Tibial nerve (tissue), 4 donors: ENCODE measurements at places on chromosomes 6 and 20. TPM values are rescaled to one million over a fixed set of nuclear protein-coding genes. Genes with fewer than 3 reads are reported as not detected.

DNA sequence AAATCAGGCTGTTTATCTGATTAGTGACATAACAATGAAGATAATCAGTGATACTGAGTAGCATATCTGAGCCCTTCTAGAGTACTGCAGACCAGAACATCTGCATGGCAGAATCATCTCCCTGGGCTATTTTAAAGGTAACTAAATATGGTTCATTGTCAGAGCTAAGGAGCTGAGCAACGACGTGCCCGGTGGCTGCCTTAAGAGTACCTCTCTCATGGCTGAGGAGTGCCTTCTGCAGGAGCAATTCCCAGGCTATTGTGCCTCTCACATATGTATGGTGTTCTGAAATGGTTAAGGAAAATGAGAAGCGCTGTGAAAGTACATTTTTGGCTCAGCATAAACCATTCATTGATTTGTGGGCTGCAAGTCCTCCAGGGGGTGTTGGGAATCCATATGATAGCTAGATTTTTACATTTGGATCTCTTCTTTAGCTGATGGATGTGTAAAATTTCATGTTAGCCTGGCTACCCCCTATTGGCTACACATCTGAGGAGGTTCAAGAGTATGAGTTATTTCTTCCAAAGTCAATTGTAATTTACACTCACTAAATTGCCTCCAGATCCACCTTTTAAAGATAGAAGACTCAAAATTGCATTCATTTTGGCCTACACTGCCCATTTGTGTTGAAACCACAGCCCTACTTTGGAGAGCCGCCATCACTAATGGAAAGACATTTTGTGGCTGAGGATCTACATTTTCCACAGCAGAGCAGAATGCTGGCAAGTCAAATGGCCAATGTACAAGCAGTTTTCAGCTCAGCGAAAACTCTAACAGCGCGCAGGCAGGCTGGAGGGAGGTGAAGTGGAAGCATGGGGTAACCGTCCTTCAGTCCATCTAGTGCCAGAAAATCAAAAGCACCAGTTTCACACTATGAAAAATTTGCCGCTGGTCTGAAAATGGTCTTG, 198.0 kb downstream of the SIM1 start:
- no peak overlapping the region for H3K27ac ChIP-seq
- no peak for DNase-seq
- H3K36me3 ChIP-seq: no peaks in the 10 kb centered on the region
- H3K27me3 ChIP-seq: no peaks in the 10 kb centered on the region
- no peaks in the 10 kb centered on the region for H3K4me1 ChIP-seq

- H3K36me3 ChIP-seq: no peaks in the 10 kb centered on the region
- DNase-seq: no peak
- no peaks in the 10 kb centered on the region for H3K4me1 ChIP-seq
- H3K27ac ChIP-seq: peak overlapping the region; percentile 25
These were observed 203.3 kb downstream of the BCAS1 start for GRCh38 chr20:53866794-53867740.

DNA sequence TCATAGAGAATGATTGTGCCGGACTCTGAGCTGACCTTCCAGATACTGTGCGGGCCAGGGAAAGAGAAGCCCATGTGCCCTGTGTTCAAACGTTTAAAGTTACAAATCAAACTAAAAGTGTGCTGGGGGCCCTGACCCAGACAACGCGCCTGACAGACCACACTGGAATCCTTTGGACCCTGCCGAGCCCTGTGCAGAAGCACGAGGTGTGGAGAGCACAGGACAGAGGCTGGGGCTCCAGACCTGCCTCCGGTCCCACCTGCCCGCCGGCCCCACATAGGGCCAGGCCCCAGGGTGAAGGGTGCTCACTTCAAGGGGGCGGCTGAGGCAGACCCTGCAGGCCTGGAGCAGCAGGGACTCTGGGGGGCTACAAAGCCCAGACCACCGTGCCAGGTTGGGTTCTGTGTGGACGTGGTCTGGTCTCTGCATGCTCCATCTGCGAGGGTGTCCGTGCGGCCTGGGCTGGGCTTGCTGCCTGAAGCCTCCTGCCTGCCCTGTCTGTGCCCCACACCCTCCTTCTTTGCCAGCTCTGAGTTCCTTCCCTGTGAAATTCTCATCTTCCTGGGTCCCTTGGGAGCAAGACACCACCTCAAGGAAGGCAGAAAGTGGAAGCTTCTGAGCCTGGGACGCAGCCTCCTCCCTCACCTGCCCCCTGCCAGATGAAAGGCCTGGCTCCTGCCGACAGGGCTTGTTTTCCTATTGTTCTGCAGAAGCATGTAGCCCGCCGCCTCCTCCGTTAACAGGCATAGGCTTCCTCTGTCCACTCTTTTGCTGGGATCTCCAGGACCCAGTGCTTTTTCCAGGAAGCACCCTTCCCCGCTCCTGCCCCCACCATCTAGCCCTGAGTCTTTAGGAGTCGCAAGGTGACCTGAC, 186.2 kb downstream of the ERMARD start:
- DNase-seq: no peak
- H3K4me1 ChIP-seq: no peaks in the 10 kb centered on the region
- H3K27me3 ChIP-seq: peaks cover 16% of the 10 kb centered on the region
- H3K4me3 ChIP-seq: no peak overlapping the region

DNA sequence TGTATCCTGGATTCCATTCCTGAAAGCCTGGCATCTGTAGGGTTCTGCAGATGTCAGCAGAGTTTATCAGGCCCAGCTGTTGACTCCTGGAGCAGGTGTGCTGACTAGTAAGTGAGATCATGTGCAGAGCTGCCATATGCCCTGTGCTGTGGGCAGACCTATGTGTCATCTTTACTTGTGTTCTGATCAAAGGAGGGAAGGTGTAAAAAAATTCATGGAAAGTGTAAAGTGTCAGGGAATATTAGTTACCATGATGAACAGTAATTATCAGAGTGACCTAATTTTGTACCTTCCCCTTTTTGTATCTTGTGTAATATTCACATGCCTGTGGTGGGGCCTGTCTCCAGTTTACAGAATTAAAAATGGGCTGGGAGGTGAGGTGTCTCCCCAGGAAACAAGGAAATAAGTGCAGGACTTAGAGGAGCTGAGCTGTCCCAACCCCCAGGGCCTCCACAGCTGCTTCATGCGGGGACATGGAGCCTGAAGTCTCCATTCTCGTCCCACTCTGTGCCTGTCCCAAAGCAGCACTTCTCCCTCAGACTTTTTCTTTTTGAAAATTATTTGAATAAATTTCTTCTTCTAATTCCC, 148.2 kb upstream of the GGTLC1 start:
- no peaks in the 10 kb centered on the region for H3K36me3 ChIP-seq
- H3K27ac ChIP-seq: no peak overlapping the region
- no peaks in the 10 kb centered on the region for H3K27me3 ChIP-seq
- no peak for DNase-seq
- no peaks in the 10 kb centered on the region for H3K4me1 ChIP-seq

DNA sequence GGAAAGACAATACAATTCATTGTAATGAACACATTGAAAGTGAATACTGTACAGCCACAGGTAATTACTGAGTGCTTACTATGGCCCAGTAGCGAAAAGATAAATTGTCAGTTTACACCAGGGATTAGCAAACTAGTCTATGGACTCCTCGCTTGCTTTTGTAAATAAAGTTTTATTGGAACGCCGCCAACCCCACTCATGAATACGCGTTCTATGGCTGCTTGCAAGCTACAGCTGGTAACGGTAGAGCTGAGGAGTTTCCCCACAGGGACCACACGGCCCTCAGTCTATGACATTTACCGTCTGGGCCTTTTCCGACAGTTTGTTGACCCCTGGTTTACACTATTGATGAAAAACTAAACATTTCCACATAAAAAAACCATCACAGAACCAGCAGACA, 24.2 kb downstream of the LAMA5 start:
- no peaks in the 10 kb centered on the region for H3K27me3 ChIP-seq
- H3K4me1 ChIP-seq: no peaks in the 10 kb centered on the region
- no peak overlapping the region for H3K4me3 ChIP-seq

- H3K36me3 ChIP-seq: no peaks in the 10 kb centered on the region
- H3K4me3 ChIP-seq: no peak overlapping the region
- H3K27me3 ChIP-seq: no peaks in the 10 kb centered on the region
- DNase-seq: no peak
- H3K27ac ChIP-seq: peak overlapping the region; percentile 33
These were observed 53.8 kb downstream of the SASH1 start for GRCh38 chr6:148396411-148396810.

DNA sequence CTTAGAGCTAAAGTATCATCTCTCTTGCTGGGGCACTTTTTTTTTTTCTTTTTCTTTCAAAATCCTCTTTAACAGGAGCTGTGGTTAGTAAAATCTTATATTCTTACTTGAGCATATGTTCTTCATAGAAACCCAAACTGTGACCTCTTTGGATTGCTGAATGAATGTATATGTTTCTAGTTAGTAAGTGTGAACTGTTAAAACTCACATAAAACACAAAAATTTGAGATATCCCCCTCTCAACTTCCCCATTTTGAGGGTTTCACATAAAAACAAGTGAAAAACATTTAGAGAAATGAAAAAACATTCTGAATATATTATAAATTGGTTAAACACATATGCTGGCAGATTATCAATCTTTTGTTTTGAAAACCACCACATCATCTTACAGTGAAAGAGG, 78.1 kb downstream of the INSM1 start:
- no peak for DNase-seq
- no peak overlapping the region for H3K27ac ChIP-seq
- H3K4me1 ChIP-seq: no peaks in the 10 kb centered on the region

GRCh38 chr6:153858529-153858928, 180.5 kb upstream of the OPRM1 start:
- DNase-seq: no peak
- no peak overlapping the region for H3K4me3 ChIP-seq
- no peaks in the 10 kb centered on the region for H3K36me3 ChIP-seq
- no peaks in the 10 kb centered on the region for H3K27me3 ChIP-seq
- H3K4me1 ChIP-seq: no peaks in the 10 kb centered on the region

- H3K4me1 ChIP-seq: no peaks in the 10 kb centered on the region
- no peaks in the 10 kb centered on the region for H3K27me3 ChIP-seq
- no peak for DNase-seq
- H3K36me3 ChIP-seq: no peaks in the 10 kb centered on the region
- peak overlapping the region; percentile 75 for H3K27ac ChIP-seq
- H3K4me3 ChIP-seq: no peak overlapping the region
These were observed 6.3 kb downstream of the IPCEF1 start for GRCh38 chr6:154350293-154350692.

- H3K27ac ChIP-seq: no peak overlapping the region
- no peak for DNase-seq
- no peak overlapping the region for H3K4me3 ChIP-seq
- H3K4me1 ChIP-seq: no peaks in the 10 kb centered on the region
- no peaks in the 10 kb centered on the region for H3K27me3 ChIP-seq
- H3K36me3 ChIP-seq: no peaks in the 10 kb centered on the region
These were observed 115.1 kb upstream of the TOP1 start for GRCh38 chr20:40913224-40914185.

GRCh38 chr6:29255530-29255929, 46.0 kb upstream of the OR14J1 start:
- H3K4me1 ChIP-seq: no peaks in the 10 kb centered on the region
- no peaks in the 10 kb centered on the region for H3K36me3 ChIP-seq
- no peak overlapping the region for H3K4me3 ChIP-seq
- DNase-seq: no peak
- no peaks in the 10 kb centered on the region for H3K27me3 ChIP-seq

DNA sequence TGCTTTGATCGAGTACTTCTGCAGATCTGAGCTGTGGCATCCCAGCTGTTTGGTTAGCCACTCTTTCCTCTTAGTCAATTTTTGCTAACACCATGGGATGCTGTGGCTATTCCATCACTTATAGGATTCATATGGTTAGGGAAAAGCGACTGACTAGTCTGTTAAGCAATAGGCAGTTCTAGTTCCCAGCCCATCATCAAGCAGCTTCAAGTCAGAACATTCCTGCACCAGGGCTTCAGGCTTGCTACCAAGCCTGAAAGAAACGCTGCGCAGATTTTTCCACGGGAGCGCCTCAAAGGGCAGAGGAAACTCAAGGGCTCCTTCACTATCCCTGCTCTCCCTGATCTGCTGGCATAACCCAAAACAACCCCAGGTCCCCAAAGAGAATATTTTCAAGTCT, 159.8 kb upstream of the SUPT3H start:
- H3K27ac ChIP-seq: peak overlapping the region; percentile 82
- H3K4me1 ChIP-seq: peaks cover 25% of the 10 kb centered on the region
- no peaks in the 10 kb centered on the region for H3K27me3 ChIP-seq
- no peak for DNase-seq
- H3K36me3 ChIP-seq: no peaks in the 10 kb centered on the region

GRCh38 chr6:92047152-92047850, 1372.1 kb downstream of the EPHA7 start:
- DNase-seq: no peak
- H3K27ac ChIP-seq: no peak overlapping the region
- no peaks in the 10 kb centered on the region for H3K27me3 ChIP-seq
- no peak overlapping the region for H3K4me3 ChIP-seq
- H3K4me1 ChIP-seq: no peaks in the 10 kb centered on the region
- no peaks in the 10 kb centered on the region for H3K36me3 ChIP-seq

- no peak for DNase-seq
- H3K4me1 ChIP-seq: peaks cover 22% of the 10 kb centered on the region
- H3K4me3 ChIP-seq: no peak overlapping the region
- no peaks in the 10 kb centered on the region for H3K27me3 ChIP-seq
- H3K36me3 ChIP-seq: no peaks in the 10 kb centered on the region
These were observed 114.7 kb upstream of the ZNF217 start for GRCh38 chr20:53708129-53708968.

Gene PPP1R18
- 26.6 TPM for total RNA-seq

Gene OOEP
- not detected for total RNA-seq

Gene CFB
- total RNA-seq: 66.5 TPM

Gene HSPA1L
- total RNA-seq: 0.44 TPM

Gene JPH2
- total RNA-seq: 3.1 TPM

Gene RIMS4
- total RNA-seq: 4.7 TPM

Gene TCF19
- total RNA-seq: 1.2 TPM
